ENCODE measurements at places on chromosomes 16 and 17. TPM values are rescaled to one million over a fixed set of nuclear protein-coding genes. Genes with fewer than 3 reads are reported as not detected.

The BLMH gene
- 13.8 TPM for total RNA-seq

- DNase-seq: peak; percentile 2
Observed at GRCh38 chr17:29066606-29067005, 23.7 kb downstream of the PIPOX start.

The KCNAB3 gene
- total RNA-seq: 0.32 TPM

DNA sequence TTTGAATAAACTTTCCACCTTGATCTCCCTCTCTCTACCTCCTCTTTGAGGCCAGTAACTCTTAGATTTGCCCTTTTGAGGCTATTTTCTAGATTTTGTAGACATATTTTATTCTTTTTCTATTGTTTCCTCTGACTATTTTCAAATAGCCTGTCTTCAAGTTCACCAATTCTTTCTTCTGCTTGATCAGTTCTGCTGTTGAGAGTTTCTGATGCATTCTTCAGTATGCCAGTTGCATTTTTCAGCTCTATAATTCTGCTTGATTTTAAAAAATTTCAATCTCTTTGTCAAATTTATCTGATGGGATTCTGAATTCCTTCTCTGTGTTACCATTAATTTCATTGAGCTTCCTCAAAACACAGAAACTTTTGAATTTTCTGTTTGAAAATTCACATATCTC is 257.5 kb downstream of the HAPSTR1 start:
- no peak for DNase-seq

DNA sequence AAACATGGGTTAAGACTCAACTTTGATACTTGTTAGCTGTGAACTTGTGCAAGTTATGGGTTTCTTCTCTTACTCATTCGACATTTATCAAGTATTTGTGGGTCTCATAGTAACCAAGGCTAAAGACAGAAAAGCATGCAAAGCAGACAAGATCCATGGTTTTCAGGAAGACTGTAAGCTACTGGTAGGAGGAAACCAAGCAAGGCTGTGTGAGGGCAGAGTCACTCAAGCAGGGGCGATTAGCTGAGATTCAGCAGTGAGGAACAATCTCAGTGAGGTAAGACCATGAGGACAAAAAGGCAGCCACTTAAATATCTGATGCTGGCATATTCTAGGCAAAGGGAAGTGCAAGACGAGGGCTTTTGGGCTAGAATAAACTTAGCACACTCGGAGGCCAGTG is 29.5 kb downstream of the MBTD1 start:
- no peak for DNase-seq

GRCh38 chr17:5624211-5624610 is 39.9 kb upstream of the NLRP1 start:
- no peak for DNase-seq

- no peak for DNase-seq
Observed at GRCh38 chr17:16945663-16946218, 26.2 kb downstream of the TNFRSF13B start.
